ENCODE measurements at places on chromosomes 7 and 10.

- no peak for DNase-seq
Measured at GRCh38 chr10:32890444-32890843, 67.6 kb downstream of the ITGB1 start.

DNA sequence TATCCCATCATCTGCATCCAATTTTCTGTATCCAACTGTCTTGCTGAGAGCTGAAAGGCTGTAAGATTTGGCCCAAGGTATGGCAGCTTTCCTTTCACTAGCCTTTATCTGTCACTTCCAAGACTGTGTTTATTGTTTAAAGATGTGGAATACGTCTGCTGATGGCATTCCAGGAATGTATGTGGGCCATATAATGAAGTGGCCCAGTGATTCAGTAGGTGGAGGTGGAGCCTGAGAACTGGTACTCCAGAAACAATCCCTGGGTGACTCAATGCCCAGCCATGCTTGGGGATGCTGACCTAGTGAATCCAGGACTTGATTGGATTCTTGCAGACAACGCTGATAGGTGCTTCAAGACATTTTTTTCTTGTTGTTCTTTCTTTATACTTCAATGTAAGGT, 13.5 kb downstream of the NEUROD6 start:
- DNase-seq, result no peak

DNA sequence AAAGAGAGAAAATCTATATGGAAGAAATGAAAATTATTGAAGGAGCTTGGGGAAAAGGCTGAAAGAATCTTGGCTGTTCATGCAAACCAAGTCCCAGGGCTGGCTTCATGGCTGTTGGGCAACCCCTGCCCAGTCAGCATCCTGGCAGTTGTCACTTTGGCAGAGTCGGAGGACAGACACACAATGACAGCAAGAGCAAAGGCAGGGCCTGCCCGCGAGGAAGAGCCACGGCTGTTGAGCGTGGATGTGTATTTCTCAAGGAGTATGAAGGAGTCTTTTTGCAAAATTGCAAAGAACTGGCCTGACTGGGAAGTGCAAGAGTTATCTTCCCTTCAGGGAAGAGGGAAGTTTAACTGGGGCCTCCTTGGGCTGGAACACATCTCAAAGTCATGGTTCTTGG, 11.7 kb downstream of the PTPRE start:
- no peak for DNase-seq

DNA sequence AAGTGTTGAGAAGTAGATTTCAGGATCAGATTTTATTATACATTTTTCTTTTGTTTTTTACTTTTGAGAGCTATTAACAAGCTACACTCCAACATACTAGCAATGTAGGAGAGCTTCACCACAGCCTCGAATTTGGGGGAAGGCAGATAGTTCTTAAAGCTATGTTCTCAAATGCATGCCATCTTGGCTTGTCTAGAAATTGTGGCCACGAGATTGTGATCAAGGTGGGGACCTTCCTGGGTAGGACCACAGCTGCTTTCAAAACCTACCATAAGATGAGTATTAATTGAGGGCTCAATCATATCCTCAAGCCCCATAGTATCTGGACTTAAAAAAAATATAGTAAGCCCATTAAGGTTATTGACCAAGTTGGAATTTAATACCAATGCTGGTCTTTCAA, 27.9 kb upstream of the JAZF1 start:
- no peak for DNase-seq

- no peak for DNase-seq
Measured at GRCh38 chr10:122326806-122327205, 47.7 kb upstream of the PLEKHA1 start.

GRCh38 chr7:34821932-34822558, 164.0 kb downstream of the NPSR1 start:
- no peak for DNase-seq

DNA sequence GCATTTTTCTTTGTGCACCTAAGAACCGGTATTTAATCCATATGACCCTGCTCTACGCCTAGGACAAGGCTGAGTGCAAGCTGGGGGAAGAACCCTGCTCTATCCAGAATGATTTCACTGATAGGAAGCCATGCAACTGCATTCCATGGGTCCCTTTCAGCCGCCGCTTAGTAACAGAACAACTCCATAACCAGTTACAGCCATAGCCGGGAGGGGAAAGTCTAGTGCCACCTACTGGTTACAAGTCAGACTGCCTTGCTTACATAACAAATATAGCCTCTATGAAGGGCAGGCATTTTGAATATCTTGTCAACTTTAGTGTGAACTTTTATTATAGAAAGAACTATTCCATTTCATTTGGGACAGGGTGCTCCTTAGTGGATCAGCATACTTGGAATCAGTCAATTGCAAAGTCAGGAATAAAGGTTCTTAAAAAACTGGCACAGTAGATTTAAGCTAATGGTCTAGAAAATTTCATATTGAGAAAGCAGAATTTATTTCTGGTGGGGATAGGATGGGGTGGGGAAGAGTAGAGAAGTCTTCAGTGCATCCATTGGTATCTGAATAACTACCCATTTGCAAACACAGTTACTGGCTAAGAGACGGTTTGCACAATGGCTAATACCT, 521.7 kb downstream of the ADRA2A start:
- DNase-seq, result peak; percentile 4

DNA sequence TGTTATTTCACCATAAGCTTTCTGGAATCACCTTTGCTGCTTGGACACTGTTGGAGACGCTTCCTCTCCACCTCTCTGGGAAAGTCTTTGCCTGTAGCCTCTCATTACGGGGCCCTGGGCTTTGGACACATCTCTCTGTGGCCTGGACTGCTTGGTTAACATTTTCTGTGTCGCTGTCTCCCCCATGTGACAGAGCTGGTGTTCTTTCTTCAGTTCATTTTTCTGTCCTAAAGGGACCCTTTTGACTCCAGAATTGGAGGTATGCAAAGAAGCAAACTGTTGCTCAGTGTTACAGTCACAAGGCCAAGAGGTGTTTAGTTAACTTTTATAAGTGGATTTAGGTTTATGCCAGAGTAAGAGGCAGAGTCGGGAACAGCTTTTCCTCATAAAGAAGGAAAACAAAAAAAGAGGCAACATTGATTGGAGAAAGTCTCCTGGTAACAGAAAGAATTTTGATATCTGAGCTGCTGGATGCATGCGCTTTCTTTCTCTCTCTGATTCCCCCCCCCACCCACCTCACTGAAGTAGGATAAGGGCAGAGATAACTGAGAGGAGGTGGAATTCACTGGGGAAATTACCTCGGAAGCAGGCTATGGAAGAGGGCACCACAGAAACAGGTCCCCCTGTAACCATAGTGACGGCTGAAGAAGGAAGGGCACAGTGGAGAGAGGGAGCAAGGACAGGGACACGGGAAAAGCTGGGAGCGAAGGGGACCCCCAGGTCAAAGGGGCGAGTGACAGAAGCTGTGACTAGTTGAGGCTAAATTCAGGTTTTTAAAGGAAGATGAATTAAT, 57.8 kb downstream of the LGI1 start:
- no peak for DNase-seq

DNA sequence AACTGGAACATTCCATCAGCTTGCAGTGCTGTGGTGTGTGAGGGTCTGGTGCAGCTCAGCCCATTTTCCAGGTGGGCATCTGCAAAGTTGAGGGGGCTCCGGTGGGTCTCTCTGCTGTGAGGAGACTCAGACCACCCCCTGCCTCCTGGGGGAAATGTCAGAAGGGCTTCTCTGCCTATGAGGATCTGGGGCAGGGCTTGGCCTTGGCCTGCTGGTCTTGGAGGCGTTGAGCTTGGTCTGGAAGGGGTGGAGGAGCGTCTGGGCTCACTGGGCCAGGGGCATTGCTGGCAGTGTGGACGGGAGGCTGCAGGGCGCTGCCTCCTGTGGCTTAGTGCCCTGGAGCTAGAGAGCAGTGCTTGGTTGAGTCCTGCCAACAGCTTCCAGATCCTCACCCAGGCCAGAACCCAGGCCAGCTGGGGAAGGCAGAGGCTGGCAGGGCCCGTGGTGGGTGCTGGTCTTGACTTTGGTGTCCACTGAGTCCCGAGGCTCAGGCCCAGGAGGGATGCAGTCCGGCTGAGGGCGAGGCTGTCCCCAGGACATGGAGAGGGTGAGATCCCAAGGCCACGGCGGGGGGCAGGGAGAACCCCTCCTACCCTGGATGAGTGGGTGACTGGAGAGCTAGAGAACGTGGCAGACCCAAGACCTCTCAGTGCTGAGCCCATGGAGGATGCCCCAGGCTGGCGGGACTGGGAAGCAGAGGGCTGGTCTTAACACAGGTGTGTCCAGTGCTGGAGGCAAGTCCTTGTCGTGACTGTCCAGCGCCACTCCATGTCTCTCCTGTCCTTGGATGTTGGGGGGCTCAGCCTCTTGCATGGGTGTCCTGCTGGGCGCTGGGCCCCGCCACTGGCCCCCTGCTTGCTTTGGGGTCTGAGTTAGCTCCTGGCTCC, 2.8 kb downstream of the SPRN start:
- DNase-seq, result no peak

DNA sequence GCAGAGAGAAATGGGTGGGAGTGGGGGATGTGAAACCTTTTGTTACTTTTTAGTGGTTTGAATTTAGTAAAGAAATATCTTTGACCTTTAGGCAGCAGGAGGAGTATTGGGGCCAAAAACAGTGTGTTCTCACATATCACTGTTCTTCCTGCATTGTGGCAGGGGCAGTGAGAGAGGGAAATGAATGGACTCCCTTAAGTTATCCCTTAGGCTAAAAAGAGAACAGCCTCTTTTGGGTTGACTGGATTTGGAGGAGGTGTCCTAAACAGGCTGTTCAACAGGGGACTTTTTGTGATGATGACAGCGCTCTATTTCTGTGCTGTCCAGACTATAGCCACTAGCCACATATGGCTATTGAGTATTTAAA, 22.3 kb downstream of the ZNF775 start:
- no peak for DNase-seq

DNA sequence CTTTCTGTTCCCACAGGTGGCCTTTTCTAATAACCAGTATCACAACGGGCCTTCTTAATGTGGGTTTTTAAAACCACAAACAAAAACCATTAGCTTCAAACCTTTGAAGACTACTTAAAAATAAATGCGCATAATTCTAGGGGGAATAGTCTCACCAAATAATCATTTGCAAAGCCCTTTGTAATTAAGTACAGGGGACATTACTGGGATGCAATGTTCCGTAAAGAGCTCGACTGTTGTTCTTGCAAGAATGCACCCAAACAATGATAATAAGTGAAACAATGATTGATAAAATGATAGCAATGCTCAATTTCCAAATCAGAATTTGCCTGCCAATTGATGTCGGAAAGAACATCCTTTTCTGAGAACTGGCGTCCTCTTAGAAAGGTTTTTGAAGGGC, 589.1 kb upstream of the ADARB2 start:
- no peak for DNase-seq

DNA sequence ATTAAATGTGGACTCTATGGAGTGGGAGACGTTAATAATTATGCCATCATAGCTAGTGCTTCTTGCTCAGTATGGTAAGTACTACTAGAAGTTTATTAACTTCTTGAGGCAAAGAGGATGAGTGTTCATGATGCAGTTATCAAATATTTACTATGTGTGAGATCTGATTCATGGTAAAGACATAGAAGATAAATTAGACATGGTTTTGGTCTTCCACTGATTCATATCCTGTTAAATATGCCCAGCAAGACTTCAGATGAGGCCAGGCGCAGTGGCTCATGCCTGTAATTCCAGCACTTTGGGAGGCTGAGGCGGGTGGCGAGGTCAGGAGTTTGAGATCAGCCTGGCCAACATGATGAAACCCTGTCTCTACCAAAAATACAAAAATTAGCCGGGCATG, 547.1 kb upstream of the ANKRD30A start:
- no peak for DNase-seq

DNA sequence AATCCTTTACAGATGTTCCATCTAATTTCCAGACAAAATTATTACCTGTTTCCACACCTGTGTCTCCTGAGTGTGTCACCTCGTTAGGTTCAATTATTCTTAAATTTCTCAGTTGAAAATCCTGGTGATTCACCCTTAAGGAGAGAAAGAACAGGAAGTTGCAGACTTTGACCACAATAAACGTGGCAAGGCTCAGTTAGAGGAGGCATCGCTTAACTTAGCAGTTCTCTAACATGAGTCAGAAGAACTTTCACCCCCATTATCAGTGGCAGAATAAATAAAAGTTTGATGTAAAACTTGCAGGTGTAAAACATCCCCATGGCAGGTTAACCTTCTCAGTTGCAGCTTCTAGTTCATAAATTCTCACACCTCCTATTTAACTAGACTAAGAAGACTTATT, 8.3 kb downstream of the XPNPEP1 start:
- DNase-seq, result no peak

- DNase-seq, result no peak
Measured at GRCh38 chr10:132606536-132607316, 69.1 kb downstream of the INPP5A start.

- DNase-seq, result no peak
Measured at GRCh38 chr10:13990946-13991345, 339.8 kb downstream of the FRMD4A start.

DNA sequence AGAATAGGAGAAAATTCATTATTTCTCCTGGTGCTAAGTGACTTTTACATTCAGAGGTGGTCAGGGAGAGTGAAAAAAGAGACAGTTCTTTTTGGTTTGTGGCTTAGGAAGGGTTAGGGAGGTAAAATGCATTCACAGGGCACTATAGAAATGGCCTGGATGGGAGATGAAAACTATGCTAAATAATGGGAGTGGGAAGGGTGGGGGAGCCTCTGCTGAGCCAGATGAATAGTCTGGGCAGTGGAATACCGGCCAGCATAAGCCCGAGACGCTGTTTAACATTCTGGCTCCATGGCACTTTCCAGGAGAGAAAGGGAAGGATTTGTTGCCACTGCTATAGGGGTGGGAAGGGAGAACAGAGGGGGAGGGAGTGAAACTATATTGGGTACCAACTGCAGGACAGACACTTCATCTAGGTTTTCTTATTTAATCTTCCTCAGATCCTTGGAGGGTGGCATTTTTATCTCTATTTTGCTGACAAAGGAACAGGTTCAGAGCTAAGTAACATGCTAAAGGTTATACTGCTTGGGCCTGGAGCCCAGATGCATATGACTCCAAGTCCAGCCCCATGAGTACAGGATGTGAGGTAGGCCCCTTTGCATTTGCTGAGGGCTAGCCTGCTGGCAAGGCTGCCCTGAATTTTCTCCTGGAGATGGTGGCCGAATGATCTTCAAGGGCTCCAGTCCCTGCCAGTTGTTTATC, 372.4 kb downstream of the CCSER2 start:
- no peak for DNase-seq

DNA sequence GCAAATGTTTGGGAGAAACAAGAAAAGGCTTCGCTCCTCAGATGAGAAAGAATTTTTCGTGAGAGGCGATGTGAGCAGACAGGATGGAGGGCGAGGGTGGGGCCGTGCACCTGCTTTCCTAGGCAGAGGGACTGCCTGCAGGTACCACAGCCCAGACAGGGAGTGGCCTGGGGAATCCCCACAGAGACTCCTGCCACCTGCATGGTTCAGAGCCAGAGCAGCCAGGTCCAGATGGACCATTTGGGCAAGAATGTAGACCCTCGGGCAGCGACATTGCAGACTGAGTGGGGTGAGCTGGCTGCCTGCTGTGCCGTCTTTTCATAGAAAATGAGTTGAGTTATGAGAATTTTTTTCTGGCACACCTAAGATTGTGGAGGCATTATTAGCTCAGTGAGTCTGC, 216.8 kb downstream of the SNX10 start:
- no peak for DNase-seq
